ENCODE measurements at places on chromosomes 1 and 21.

GRCh38 chr21:41876928-41877652, 2.1 kb downstream of the PRDM15 start:
- DNase-seq, result no peak

DNA sequence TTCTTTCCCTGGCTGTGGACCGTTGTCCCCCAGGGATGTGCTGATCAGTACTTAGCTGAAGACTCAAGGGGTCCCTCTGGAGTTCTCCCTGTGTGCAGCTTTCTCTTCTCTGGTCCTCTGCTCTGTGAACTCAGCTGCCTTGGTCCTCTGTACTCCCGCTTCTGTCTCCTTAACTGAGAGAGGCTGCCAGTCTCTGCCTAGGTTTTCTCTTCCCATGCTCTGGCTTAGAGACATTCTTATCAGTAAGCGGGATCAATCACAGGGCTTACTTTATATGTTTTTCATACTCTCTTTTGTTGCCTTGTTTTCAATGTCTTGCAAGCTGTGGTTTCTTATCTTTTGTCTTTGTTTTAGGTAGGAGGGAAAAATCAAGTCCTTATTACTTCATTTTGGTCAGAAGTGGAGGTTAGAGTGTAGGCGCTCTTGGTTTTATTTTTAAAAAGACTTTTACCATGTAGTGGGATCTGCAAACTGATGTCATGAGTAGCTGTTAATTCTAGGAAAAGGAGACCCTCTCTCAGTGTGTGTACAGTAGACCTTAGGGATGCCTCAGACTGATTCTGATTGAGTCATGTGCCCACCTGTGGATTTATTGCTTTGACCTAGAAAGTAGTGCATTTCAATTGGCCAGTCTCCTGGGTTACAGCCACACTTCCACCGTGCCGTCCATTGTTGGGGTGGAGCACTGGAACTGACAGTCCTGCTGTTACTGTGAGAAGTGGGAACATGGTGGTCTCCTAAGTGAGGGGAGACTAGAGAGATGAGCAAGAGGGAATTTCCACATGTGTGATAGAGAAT, 46.6 kb downstream of the TTC3 start:
- no peak for DNase-seq

DNA sequence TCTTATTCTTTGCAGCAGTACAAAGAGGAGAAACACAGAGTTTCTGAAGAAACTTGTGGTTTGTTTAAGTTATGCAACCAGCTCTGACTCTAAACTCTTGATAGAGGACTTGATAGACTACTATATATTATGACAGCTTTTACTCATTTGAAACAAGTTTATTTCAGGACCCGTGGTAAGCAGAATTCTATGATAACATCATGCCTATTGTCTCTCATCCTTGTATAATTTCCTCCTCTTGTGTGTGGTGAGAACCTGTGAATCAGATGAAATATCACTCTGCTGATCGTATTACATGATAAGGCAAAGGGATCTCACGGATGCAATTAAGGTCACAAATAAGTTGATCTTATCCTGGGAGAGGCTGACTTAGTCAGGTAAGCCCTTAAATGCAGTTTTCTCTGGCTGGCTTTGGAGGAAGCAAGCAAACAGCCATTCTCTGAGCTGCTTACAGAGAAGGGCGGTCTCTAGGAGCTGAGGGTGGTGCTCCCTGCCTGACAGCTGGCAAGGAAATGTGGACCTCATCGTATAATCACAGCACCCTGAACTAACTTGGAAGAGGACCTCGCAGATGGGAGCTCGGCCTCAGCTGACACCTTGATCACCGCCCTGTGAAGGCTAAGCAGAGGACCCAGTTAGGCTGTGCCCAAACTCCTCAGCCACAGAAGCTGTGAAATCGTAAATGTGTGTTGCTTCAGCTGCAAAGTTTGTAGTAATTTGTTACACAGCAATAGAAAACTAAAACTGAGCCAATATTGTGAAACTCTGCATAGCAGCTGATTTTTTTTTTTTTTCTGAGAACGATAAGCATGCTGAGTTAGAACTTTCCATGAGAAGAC, 151.1 kb upstream of the DPT start:
- DNase-seq, result no peak

DNA sequence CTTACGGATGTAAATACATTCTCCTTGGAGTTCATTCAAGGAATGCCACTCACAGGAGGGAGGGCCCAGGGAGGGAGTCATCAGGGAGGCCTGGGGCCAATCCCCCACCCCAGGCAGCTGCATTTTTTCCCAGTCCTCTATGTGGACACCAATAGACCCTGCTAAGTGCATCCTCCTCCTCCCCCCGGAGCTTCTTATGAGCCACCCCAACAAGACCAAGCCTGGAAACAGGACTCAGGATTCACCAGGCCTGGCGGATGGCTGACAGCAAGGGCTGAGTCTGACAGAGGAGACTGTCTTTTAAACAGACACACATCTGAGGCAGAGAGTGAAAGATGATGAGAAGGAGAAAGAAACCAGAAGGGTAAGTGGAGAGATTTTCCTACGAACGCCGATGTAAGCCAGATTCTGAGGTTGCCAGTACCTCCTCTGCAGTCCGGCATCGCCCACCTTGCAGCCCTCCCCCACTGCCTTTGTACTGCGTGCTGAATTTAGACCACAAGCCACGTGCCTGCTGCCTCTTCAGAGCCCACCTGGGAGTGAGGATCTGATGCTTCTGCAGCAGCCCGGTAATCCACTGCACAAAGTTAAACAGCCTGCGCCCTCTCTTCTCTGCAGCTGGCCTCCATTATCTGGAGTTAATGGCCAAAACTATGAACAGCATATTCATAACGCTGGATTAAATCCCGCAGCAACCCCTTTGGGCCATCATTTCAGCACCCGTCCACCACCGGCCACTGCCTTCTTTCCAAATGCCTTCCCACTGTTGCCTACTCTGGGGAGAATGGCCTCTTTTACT, 17.6 kb upstream of the SFPQ start:
- no peak for DNase-seq

DNA sequence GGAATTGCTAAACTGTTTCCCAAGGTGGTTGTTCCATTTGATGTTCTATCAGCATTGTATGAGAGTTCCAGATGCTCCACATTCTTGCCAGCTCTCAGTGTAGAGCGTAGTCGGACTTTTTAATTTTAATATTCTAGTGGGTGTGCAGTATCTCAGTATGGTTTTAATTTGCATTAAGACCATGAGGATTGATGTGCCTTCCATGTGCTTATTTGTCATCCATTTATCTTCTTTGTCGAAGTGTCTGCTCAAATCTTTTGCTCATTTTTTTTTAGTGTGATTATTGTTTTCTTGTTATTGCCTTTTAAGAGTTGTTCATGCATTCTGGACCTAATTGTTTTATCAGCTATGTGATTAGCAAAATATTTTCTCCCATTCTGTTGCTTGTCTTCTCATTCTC, 13.8 kb upstream of the GUCA2B start:
- no peak for DNase-seq

DNA sequence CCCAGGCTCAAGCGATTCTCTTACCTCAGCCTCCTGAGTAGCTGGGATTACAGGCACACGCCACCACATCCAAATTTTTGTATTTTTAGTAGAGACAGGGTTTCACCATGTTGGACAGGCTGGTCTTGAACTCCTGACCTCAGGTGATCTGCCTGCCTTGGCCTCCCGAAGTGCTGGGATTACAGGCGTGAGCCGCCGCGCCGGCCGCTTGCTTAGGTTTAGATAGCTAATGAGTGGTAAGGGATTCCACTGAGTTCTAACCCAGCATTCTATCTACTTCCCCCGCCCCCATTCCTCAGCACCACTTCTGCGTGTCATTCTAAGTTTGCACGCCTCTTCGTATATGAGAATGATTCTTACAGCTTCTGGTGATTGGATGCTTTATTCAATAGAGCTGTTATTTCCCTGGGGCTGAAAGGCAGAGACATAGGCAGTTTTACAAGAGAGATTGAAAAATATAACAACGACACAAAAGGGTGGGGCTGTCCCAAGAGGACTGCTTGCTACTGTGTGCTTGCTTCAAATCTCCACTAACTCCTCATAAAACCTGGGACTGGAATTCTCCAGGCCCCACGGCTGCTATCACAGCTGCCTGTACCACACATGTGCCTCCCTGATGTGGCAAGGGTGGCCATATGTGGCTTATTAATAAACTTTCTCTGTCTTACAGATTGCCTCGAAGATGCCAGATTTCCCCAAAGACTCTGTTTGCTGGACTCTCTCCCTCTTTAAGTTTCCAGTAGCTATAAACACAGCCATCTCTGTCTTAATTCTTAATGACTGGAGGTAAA, 23.7 kb upstream of the GREM2 start:
- DNase-seq, result no peak

DNA sequence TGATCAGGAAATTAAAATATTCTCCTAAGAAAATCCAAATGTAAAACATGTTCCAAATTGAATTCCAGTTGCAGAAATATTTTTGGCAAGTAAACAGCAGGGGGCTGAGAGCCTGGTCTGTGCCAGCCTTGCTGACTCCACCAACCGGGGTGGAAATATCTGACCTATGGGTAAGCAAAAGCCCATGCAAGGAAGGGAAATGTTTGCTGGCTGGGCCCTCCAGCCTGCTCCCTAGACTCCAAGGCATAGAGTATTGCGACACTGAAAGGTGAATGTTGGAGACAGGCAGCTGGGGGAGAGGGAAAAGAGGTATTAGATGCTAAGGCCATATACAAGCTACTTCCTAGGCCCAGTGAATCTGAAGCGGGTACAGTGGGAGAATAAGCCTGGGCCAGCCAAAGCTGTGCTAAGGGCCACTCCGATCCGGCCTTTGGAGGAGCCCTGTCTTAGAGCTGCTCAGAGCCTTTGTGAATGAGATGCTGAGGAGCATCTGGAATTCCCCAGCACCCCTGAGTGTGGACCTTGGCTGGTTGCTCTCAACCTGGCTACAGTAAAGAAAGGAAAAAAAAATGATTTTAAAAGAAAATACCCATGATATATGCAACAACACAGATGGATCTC, 24.9 kb upstream of the ATP1B1 start:
- no peak for DNase-seq

- no peak for DNase-seq
Observed at GRCh38 chr1:246629030-246629429, 62.8 kb downstream of the CNST start.

Data from right renal pelvis (tissue), 4 donors.